Fibroblast of villous mesenchyme (primary cell): ENCODE measurements at places on chromosomes 12 and 14. TPM values are rescaled to one million over a fixed set of nuclear protein-coding genes. Genes with fewer than 3 reads are reported as not detected.

DNA sequence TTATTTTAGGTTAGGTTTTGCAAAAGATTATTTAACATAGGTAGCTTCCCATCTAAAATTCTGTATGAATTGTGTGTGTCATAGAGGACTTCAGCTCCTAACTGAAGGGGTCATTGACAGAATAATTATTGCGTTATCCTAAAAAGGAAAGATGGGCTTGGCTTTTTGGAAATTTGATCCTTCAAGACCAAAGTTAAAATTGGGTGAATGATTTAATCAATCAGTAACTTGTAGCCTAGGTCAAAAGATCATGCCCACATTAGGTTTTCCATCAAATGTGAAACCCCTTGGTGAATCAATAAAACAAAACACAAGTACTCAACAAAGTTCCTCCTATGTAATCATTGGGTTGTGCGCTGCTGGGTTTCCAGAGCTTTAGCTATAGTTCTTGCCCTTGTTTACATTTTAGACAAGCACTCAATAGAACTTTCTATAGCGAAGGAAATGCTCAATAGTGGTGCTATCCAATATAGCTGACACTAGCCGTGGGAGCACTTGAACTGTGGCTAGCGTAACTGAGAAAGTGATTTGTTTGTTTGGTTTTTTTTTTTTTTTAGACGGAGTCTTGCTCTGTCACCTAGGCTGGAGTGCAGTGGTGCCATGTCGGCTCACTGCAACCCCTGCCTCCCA lies 37.6 kb upstream of the ARHGAP5 start:
- no peak for DNase-seq

Gene ALDH6A1
- total RNA-seq: 10.6 and 16.0 TPM in 2 replicates

Gene ZC2HC1C
- 0.64 and 2.2 TPM in 2 replicates for total RNA-seq

Gene RFLNA
- 1.9 and 5.6 TPM in 2 replicates for total RNA-seq

Gene MED6
- total RNA-seq: 31.2 and 38.4 TPM in 2 replicates
